NCI-H2081 treated with DMSO at 0.1 percent for 48 hours (cell line): ENCODE measurements at places on chromosomes 7 and 10.

GRCh38 chr7:34902182-34902581 lies 135.1 kb downstream of the DPY19L1 start:
- DNase-seq = no peak

DNA sequence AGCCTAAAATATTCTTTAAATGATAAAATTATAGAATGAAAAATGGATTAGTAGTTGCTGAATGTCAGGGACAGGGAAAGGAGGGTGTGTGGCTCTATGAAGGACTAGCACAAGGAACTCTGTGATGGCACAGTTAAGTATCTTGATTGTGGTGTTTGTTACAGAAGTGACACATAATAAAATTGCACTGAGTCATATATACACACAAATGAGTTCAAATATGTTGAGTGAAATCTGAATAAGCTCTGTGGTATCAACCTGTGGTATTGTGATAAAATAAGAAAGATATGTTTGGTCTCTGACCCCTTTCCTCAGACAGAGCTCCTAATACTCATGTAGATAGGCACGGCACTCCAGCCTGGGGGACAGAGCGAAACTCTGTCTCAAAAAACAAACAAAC lies 181.5 kb upstream of the TRIM24 start:
- no peak for DNase-seq

DNA sequence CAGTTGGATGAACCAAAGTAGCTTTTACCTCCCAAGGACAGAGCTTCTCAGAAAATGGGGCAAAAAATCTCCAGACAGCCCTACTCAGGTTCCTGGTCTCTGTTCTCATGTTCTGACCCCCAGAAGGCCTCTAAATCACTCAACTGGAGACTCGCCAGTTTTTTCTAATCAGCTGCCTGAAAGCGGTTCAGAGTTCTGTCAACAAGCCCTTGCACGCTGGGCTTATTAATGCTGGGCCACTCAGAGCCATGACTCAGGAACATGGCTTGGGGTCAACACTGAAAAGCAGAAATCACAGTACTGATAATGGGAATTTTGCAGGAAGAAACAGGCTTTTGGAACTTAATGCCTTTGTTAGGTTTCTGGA lies 15.3 kb downstream of the ECHDC3 start:
- peak; percentile 0 for DNase-seq

- no peak for DNase-seq
Measured at GRCh38 chr10:79047875-79048638, 20.7 kb upstream of the ZMIZ1 start.

GRCh38 chr10:121590772-121591171 lies 7.5 kb downstream of the FGFR2 start:
- DNase-seq = no peak

DNA sequence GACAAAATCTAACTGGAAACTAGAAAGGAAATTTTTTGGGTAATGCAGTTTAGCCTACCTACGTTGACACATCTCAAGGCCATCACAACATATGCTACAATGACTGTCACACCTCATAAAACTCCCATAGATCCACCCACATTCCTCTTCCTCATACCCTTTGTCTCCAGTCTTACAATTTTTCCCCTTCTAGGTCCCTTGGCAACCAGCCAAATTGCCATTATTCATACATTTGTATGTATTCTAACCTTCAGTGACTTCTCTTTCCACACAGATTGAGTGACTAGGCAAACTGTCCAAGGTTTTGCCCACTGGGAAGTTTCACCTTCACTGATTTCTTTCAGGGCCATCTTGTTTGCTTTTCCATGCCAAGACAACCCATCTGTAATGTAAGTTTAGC lies 100.5 kb upstream of the TPK1 start:
- DNase-seq = no peak

DNA sequence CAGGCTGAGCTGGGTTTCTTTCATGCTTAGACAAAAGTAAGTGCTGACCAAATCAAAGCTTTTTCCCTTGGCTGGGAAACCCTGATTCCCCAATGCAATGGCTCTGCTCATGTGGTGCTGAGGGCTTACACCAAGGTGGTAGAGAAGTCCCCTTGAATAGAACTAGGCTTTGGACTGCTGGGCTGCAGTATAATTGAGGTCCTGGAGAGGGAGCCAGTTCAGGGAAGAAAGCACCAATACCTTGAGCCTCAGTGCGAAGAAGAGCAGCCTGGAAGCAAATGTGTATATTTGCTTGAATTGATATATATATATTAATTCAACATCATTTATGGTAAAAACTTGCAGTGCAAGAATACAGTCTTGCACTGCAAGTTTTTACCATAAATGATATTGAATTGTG lies 391.1 kb downstream of the RPS24 start:
- DNase-seq = no peak

- DNase-seq = no peak
Measured at GRCh38 chr10:68861253-68861652, 33.9 kb downstream of the STOX1 start.

GRCh38 chr10:71729161-71729636 lies 9.6 kb upstream of the C10orf105 start:
- no peak for DNase-seq

GRCh38 chr10:132707121-132707775 lies 78.7 kb downstream of the NKX6-2 start:
- DNase-seq = no peak

DNA sequence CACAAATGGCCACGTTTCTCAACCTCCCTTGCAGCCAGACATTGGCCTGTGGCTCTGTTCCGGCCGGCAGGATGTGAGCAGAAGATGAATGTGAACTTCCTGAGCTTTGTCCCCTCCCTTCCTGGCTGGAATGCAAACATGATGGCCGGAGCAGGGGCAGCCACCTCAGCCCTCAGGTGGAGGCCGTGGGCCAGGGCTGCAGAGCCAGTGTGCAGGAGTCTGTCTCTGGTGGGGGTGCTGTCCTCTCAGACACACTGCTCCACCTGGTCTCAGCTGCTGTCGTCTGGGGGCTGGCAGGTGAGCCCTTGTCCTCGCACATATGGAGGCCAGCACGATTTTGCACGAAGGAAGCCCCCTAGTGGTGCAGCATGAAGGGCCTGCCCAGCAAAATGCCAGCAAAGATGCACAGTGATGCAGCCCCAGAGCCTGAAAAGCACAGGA lies 25.3 kb upstream of the PWWP2B start:
- DNase-seq = no peak
